ENCODE measurements at places on chromosomes 6 and 20.

DNA sequence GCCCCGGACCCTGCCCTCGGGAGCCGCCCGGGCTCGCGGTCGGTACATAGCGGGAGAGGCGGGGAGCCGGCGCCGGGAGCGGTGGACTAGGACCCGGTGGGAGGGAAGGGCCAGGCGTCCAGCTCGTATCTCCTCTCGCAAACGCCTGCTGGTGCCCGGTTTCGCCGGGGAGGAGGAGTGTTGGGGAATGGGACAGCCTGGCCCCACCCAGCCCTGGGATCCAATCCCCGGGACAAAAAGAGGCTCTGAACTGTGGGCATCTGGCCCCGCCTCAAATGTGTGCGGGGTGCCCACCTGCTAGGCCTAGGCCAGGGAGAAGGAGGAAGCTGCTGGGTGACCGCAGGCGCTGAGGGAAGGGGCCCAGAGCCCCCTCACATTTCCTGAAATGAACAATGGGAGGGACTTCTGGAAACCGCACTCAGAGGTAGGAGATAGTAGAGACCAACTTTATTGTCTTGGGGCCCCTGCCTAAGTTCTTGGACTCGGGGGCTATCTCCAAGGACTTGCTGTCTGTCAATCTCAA, at the start of gene KCNK17:
TSS of gene KCNK17 (minus strand) at position 147 of the 523 bp plus-strand sequence. CDS start at position 48, 99 bp downstream.
- DNase-seq, result no peak

- no peak for DNase-seq
Measured at GRCh38 chr6:63426844-63427243, 107.1 kb upstream of the LGSN start.

- DNase-seq, result no peak
Measured at GRCh38 chr6:167839343-167839742, 12.6 kb downstream of the AFDN start.

DNA sequence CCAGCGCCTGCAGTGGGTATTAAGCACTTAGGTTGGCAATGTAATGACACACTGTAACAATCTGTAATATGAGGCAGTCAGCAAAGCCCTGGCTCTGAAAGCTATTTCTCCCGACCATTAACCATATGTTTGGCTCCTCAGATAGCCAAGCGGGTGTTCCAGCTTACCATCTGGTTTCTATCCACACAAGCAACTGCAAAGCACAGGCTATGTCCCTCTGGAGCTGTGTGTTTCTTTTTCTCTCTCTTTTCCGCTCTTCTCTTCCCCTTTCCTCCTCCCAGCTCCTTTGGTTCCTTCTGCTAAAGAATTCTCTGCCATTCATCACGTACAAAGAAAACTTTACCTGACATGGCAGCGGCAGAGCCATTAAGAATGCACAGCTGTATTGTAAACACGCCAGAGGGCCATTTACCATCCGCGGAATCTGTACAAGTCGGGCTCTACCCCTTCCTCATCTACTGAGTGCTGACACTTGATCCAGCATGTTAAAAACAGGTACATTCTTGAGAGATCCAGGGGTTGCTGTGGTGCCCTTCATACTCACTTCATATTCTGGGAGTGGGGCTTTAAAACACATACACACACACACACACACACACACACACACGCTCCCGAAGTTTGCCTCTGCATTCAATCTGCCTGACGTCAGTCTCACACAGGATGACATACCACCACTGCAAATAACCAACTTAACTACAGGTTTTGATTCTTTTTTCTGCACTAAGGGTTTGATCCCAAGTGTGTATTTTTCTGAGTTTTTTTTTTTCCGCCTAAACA, 77.2 kb downstream of the BACH2 start:
- DNase-seq, result peak; percentile 92

GRCh38 chr6:116419069-116419786, 41.9 kb upstream of the CALHM6 start:
- DNase-seq, result no peak

DNA sequence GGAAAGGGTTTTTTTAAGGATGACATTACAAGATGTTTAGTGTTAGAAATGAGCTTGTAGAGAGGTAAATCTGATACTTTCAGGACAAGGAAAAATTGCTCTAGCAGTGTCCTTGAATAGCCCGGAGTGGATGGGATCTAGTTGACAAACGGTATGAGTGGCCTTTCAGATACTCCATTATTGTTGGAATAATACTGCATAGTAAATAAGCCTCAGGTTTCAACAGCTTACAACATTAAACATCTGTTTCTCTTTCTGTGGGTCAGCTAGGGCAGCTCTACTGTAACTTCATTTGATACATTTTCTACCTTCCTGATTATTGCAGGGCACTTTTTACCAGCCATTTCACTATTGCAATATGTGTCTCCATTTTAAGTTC, 118.0 kb downstream of the B3GAT2 start:
- DNase-seq, result no peak

GRCh38 chr6:170082531-170083187, 208.2 kb downstream of the DLL1 start:
- no peak for DNase-seq

DNA sequence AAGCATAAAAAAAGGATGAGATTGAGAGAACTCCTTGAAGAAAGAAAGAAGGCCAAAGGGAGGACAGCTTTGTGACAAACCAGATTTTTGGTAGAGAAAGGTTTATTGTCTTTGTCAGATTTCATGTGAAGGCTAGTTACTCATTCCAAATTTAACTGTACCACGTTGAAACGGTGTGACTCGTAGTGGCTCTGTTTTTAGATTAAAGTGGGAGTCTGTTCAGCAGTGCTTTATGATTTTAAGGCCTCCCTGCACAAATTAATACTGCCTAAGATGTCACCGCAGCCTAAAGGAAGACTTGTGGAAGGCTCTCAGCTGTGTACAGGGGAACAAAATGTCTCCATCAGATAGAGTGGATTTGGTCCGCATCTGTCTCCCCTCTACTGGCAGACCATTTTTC, 35.9 kb downstream of the CDC40 start:
- no peak for DNase-seq

- DNase-seq, result no peak
Measured at GRCh38 chr20:61340157-61340556, 88.1 kb downstream of the CDH4 start.

All from AG10803 (cell line).